ENCODE measurements at places on chromosomes 4 and X.

DNA sequence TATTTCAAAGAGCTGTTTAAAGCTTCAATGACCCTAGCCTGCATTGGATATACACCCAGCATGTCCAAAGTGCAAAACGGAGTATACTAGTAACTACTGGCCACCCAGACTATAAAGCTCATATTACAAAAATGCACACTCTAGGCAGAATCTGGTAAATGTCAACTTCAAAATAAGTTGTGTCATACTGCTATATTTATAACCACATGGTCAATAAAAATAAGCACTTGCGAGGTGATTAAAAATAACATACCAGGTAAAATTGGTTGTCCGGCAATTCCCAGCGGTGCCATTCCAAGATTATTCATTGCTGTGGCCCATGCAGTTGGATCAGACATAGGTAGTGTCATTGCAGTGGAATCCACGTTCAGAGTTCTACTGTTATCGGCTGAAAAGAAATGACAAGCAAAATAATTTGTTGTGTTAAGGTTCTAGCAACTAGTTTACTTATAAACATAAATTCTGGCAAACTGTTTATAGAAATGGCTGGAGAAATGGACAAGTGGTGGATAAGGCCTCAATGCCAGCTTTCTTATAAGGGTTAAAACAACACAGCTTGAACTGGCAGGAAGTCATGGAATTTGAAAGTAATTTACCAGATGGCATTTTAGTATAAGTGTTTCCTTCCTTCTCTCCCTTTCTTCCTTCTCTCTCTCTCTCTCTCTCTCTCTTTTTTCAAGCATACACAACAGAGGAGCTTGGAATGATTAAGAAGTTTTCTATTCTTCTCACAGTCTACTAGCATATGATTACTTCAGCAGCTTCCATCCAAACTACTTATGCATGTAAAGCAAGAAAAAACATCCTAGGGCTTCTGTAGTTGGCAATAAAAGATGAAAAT is 199.9 kb downstream of the ENOX2 start:
- DNase-seq, result no peak

GRCh38 chr4:112119353-112119783 is 25.9 kb upstream of the FAM241A start:
- no peak for DNase-seq

- no peak for DNase-seq
These were observed 297.5 kb upstream of the PABPC4L start for GRCh38 chr4:134499074-134499473.

DNA sequence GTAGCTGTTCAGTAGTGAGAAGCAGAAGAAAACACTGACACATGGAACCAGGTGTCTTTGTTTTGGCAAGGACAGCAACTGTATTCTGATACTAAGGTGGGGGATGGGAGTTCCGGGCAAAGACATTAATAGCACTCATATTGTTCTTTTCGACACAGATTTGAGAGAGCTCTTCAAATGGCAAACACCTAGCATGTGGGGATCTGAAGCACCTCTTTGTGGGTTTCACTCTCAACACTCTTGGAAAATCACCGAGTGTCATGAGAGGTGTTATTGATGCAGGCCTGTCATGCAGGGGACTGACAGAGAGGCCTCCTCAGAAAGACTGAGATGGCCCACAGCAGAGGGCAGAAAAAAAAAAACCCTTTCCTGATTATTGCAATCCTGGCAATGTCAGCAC is 228.4 kb upstream of the VCX start:
- no peak for DNase-seq

DNA sequence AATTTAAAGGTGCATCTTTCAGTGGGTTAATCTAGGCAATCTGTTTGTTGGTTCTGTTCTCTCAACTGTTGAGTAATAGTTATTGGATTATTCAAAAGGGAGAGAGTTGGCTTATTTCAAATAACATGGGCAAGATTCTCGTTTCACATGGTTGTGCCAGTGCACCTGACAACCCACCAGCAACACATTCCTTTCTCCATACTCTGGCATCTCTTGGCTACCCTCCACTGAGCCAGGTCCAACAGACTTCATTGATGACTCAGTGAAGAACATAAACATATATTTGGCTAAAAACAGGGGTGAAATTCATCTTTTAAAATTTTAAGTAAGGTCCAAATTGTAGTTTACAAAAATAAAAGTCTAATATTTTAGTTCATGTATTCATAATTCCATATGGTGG is 967.2 kb downstream of the RPA4 start:
- no peak for DNase-seq

DNA sequence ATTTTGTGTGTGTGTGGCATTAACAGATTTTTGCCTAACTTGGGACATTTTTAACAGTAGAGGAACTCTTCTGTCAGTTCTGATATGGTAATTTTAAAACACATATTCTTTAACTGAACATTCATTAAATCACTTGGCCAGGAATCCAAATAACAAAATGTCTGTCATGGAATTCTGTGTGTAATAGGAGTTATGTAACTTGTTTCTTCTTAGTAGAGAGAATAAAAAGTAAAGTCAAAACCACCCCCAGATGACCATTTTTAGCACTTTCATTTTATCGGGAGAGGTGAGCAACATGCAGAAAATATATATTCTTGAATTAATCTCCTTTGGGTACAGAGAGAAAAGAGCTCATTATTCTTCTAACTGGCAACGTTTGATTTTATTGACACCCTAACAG is 1740.3 kb downstream of the STIM2 start:
- DNase-seq, result no peak

DNA sequence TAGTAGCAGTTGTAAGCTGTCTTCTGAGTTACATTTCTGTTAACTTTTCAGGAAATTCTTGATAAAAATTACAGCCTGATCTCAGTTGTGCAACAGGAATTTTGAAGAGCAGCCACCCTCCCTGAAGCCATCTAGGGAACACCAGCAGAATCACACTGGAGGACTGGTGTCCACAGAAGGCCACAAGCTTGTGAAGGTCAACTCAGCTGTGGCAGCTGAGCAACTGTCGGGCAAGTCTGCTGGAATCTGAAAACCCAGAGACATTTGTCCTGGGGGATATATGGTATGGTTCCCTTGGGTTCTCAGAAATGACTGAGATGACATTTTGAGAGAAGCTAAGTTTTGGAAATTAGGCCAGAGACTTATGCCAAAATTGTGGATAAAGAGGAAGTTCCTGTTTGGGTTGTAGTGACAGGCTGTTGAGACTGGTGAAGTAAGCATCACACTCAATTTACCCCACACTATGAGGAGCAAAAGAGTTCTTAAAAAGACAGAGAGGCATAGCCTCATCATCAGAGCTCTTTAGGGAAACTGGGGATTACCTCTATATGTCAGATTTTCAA is 78.1 kb upstream of the TNIP3 start:
- DNase-seq, result no peak

DNA sequence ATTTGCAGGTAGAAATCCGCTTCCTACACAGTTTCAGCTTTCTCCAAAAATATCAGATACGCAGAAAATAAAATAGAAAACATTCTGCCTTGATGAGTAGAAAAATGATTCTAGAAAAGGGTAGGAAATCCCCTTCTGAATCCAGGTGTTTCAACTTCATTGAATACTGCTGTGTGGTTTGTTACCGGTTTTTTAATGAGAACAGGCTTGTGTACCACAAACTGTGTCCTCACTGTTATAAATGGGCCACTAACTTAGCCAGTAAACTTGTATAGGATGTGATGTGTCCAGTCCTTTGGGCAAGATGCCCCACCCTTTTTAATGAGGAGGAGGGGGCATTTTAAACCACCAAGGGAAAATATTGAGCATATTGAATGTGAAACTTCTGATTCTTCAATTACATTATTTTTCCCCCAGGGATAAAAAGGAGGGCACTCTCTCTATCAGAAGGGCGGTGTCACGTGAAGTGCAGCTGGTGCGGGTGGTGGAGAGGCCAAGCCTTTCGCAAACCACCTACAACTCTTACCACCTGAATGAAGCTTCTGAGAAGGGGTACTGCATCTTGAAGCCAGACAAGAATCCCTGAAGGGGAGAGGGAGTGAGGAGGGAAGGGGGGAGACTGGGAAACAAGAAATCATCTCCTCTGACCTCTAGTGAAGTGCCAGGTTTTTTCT is 4.5 kb downstream of the CXXC4 start:
- no peak for DNase-seq

DNA sequence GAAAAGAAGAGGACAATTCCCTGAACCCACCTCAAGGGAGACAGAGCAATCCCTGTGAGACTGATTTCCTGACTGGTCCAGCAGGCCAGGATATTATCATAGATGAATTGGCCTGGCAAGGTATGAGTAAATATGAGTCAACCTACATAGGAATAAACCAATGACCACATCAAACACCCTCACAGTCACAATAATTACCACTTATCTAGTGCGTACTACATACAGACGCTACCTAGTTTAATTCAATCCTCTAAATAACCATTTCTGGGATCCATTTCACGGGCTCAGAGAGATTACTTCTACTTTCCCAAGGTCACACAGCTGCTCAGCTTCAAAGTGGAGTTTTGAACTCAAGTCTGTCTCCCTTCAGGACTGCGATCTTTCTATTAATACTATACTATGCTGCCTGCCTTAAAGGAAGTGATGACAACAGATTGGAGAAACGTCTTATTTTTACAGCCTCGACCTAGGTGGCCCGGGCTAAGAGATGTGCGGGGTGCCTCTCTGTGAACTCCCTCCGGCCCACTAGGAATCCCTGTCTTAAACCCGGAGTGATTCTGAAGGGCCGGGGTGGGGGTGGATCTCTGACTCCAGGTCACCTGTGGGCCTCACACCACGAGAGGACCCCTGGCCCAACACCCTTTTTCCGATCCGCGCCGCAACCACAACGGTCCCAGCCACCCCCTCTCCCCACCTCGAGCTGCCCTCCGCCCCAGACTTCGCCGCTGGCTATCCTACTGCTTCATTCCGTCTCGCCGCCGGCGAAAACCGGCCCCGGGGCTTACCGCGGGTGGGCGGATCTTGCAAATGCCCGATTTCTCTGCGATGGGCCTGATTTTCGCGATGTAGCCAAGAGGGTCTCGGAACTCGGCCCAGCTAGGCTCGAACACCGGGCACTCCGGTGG is 800 bp downstream of the KDM5C start:
- DNase-seq, result no peak

- DNase-seq, result no peak
These were observed 210.5 kb downstream of the GRXCR1 start for GRCh38 chr4:43103048-43103447.

DNA sequence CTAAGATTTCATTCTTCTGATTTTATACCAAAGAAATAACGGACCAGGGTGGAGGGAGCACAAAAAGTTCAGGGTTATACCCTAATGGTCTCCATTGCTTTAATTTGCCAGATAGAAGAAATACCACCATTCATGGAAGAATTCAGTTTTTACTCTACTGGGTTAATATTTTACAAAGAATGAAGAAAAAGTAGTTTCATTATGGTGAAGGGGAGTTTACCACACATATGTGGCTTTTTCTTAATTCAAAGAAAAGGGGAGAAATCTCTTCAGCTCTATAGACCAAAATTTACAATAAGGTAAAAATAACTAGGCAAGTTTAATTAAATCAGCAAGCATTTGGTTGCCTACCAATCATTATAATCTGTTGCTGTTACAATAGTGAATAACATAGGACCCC is 37.6 kb downstream of the CASK start:
- DNase-seq, result no peak

DNA sequence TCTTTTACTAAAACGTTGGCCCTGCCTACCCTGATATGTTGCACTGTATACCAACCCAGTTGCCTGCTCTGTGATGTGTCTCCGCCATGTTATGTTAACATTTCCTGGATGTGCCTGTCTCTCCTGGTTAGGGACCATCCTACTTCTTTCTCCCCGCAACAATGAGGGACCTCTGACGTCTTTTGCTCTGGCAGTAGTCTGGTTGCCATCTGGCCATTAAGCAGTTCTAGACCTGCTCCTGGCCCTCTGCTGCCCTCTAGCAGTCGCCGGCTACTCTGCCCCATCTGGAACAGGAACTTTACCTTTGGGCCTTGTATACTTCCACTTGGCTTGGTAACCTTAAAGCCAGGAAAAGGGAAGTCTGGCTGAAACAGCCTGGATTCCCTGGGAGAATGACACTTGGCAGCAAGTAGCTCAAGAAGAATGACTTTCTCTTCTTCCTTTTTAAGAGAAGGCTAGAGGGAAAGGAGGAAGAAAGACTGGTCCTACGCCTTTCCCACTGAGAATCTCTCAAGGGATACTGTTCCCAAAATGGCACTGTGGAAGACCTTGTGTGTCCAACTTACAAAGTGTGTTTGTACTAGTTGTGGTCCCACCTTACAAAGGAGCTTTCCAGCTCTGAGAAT is 63.5 kb downstream of the GPC3 start:
- DNase-seq, result no peak

- no peak for DNase-seq
These were observed 557.7 kb upstream of the TENM3 start for GRCh38 chr4:181685461-181685860.

DNA sequence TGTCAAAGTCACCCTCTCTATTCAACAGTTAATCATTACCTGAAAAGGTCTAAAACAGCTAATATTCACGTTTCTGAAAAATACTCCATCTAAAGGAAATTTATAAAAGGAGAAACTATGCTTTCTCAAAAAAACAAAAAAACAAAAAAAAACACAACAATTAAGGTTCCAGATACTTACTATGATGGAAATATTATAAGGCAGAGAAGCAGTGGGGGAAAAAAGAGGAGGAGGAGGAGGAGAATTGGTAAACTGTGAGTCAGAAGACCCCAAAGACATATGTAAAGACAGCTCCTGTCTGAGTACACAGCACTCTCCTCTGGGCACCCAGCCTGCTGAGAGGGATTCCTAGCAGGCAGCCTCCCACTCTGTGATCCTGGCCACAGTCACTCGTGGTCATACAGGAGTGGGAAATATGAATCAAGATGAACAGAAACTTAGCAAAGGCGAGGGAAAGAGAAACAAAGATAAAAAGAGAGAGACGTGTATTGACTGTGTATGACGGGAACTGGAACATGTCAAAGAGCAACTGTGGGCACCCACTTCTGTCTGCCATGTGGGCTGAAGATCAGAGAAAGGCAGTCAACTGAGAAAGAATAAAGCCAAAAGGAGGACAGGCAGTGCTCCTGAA is 12.5 kb downstream of the KLHL15 start:
- DNase-seq, result no peak

GRCh38 chr4:171235521-171235920 is 577.7 kb upstream of the GALNTL6 start:
- DNase-seq, result no peak

- peak; percentile 1 for DNase-seq
These were observed 42.0 kb downstream of the REELD1 start for GRCh38 chr4:146256328-146256727.

GRCh38 chrX:40543661-40544328 is 37.0 kb upstream of the ATP6AP2 start:
- DNase-seq, result peak; percentile 69

- DNase-seq, result no peak
These were observed 125.1 kb downstream of the NSUN7 start for GRCh38 chr4:40874901-40875300.

GRCh38 chr4:91621446-91621845 is 682.3 kb upstream of the GRID2 start:
- DNase-seq, result no peak

- DNase-seq, result no peak
These were observed 360.6 kb downstream of the INPP4B start for GRCh38 chr4:142485452-142485851.

DNA sequence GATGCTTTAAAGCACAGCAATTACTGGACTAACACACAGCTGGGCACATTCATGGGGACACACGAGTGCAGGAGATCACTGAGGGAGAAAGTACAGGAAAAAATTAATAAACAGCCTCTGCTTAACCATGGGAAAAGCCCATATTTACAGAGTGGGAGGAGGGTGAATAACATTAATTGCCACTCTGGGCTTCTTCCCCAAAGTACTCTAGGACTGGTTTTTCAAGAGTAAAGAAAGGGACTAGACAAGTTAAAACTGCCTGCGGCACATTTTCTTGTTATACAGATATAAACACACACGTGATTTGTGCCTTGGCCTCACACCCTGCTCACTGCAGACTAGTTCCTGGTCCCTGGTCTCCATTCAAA is 179.7 kb upstream of the TET2 start:
- no peak for DNase-seq
